Renal cortex interstitium (tissue), 15 donors: ENCODE measurements at places on chromosomes 6 and 20. TPM values are rescaled to one million over a fixed set of nuclear protein-coding genes. Genes with fewer than 3 reads are reported as not detected.

DNA sequence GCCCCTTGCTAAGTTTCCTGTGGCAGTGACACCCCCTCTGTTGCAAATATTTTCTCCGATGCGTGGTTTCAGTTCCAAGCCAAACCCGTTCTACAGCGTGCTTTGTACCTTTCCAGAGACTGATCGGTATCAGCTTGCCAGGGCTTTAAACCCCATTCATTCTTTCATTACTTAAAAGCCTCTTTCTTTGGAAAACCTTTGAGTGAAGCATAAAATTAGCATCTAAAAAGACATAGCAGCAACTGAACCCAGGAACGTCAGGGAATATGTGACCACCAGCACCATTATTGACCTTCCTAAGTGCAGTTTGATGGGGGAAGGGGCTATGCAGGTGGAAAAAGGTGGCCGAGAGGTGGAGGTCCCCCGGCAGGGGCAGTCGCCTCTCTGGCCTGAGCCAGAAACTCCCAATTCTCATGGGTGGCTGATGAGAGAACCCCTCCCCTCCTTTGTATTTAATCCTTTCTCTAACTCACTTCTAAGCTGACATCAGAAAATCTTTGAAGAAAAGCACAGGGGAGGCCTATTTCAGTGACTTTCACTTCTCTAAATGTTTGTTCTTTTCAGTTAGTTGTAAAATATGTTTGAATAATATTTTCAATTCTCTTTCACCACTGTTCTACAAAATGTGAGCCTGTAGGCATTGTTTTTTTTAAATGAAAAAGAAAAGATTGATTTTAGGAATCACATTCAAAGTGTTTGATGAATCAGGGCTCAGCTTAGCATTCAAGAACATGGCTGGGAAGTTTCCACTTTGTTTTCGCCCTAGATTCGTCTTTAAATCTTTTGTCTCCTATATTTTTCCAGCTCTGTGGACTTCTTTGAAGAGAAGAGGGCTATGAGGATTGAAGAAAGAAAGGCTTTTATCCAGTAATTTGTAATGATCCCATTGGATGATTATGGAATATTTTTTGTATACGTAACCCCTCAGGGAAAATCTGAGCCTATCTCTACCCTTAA lies 89.2 kb downstream of the RSPH3 start:
- peak; percentile 70 for DNase-seq

GRCh38 chr6:85421972-85422371 lies 27.9 kb upstream of the NT5E start:
- DNase-seq = no peak

- DNase-seq = no peak
These were observed 70.4 kb upstream of the NFATC2 start for GRCh38 chr20:51612896-51613295.

- DNase-seq = no peak
These were observed 594.8 kb upstream of the ARID1B start for GRCh38 chr6:156182356-156182755.

DNA sequence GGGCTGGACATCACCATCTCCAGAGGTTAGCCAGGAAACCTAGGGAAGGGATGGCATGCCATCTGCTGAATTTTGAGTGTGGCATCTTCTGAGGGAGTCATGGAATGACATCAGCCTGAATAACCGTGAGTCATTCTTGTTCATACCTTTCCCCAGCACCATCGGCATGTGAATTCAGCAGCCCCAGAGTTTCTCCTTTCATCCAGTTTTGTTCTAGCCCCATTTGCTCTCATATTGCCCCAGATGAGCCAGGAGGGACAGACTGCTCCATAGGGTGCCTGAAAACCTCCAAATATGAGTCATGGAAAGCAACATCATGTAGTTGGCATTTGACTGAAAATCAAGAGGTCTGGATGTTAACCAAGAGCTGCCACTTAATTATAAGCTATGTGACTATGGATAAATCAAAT lies 219.2 kb upstream of the SGK1 start:
- DNase-seq = no peak

DNA sequence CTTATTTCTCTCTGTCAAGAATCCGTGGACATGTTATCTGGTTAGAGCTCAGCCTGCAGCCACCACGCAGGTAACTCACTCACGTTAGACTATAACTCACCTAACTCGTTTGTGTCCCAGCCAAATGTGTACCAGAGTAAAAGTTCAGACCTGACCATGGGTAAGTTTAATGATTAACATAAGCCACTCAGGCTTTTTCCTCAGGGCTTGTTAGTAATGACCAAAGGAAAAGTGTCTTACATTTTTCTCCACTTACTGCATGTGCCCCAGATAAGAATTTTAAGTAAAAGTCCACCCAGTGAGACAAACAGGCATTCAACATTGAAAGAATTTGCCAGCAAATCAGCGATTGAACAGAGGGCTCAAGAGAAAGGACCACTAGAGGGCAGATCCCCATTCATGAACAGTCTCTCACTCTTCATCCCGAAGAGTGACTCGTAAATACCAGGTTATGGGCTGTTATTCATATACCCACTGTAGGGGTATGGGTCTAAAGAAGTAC lies at the start of gene PKHD1:
PKHD1 (minus strand) TSS at position 116 of the 502 bp plus-strand sequence. CDS start 2,680 bp downstream, outside the sequence.
- DNase-seq = peak; percentile 47

DNA sequence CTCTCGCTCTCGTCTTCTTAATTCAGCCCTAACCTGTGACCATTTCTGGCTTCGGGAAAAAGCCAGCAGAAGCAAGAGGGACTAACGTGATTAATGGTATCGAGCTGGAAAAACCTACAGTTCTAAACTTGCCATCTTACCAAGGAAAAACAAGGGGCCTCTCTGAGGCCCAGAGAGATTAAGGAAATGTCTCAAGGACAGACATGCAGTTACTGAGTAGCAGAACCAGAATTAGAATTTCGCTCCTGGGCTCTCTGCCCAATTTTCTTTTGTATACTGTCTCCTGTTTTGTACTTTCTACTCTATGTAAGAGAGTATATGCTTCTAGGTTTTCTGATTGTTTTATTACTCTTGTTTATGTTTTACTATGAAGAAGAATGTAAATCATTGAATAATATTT lies 67.8 kb upstream of the LTV1 start:
- no peak for DNase-seq

GRCh38 chr6:114367315-114367961 lies 24.6 kb upstream of the HS3ST5 start:
- DNase-seq = no peak

DNA sequence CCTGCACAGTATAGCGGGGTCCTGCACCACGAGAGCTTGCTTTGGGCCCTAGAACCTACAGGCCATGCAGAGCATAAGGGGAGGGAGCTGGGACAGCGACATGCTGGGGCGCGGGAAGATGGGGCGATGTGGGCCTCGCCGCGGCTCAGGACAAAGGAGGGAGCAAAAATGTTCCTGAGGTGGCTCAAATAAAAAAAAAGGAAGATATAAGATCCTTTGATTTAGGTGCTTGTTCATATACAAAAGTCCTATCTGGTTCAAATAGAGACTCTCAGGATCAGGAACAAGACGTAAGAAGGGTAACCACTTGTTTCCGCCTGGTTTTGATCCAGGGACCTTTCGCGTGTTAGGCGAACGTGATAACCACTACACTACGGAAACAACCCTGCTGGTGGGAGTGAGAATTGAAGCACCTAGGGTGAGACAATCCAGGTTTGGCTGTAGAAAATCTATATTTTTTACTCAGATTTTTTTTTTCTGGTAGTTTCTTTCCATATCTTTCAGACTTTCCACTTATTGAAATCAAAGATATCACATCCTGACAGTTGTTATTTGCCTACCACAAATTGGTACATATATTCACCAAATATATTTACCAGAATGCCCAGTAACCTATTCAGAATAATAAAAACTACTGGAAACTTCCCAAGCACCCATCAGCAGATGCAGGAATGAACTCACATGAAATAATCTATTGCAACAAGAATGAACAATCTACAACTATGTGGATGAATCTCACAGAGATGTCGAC lies 177.9 kb upstream of the ZNF184 start:
- DNase-seq = no peak

The CALHM6 gene
- 6.6 TPM for polyA plus RNA-seq

The SLC13A3 gene
- polyA plus RNA-seq = 24.8 TPM

The FAM209B gene
- polyA plus RNA-seq = 0.29 TPM

The SPATA25 gene
- polyA plus RNA-seq = 3.5 TPM

The BPI gene
- polyA plus RNA-seq = 0.54 TPM

The RIPOR2 gene
- polyA plus RNA-seq = 8.8 TPM

The DEFB124 gene
- 0.36 TPM for polyA plus RNA-seq
